ENCODE measurements at places on chromosomes 6 and 20.

DNA sequence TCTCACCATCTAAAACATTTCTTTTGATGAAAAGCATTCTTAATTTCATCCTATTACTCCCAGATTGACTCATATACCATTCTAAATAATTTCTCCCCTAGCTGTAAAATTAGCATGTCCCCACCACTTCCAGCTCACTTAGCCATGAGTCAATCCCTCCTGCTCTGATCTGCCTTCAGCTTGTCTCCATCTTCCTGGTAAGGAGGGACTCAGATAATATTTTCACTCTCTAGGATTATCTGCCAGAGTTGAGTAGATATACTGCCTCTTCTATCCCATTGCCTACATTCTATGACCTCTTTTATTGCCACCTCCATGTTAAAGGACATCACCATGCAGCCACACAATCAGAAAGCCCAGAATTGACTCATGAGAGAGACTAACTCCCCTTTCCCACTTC is 348.8 kb upstream of the POU3F2 start:
- DNase-seq, result no peak

GRCh38 chr6:126537061-126537816 is 197.3 kb downstream of the CENPW start:
- no peak for DNase-seq

DNA sequence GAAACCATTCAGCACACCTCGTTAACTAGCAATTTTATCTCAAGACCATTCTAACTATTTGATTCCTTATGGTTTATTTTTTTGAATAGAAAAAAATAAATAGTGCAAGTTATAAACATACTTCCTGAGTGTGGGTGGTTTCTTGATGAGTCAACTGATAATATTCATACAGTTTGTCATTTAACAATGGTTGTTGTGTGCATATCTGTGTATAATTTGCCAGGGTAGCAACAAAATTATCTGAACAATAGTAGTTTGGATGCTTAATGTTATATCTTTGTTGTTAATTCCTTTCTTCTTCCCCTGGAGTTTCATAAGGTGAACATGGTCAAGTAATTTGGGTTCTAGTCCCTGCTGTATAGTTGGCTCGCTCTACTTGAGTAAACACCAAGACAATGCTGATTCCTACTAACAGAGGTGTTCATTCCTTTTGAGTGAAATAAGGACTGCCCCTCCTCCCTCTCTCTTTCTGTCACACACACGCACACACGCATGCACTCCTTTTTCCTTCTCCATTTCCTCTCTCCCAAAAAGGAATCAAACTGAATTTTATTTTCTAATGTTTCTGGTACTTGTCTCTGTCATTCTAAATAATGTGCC is 938.1 kb upstream of the EPHA7 start:
- no peak for DNase-seq

DNA sequence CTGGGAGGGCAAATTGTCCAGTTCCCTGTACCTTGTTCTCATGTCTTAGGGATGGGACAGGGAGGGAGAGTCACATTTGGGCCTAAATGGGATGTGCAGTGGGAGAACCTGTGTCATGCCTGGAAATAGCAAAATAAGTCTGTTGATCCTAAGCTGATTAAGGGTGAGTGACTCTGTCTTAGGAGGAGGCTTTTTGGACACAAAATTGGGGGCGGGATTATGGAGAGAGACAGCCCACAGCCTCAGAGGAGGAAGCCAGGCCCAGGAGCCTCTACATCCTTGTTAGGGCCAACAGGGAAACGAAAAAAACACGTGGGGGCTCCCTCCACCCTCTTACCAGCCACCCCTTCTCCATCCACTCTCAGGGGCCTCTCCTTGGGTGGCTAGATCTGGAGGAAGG is 2.2 kb downstream of the KCNB1 start:
- DNase-seq, result no peak

DNA sequence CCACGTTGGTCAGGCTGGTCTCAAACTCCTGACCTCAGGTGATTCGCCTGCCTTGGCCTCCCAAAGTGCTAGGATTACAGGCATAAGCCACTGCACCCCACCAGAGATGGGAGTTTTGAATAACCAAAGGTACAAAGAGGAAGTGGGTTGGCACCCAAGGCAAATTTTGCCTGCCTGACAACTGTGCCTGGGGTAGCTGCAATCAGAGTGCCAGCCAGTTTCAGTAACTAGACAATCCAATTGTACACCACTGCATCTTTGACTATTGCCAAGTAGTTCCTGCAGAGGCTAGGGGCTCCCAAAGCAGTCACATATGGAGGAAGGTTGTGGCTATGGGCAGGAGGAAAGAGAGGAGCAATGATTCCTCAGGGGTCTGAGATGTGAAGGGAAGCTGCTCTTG is 16.6 kb downstream of the ZC3H12D start:
- DNase-seq, result no peak

DNA sequence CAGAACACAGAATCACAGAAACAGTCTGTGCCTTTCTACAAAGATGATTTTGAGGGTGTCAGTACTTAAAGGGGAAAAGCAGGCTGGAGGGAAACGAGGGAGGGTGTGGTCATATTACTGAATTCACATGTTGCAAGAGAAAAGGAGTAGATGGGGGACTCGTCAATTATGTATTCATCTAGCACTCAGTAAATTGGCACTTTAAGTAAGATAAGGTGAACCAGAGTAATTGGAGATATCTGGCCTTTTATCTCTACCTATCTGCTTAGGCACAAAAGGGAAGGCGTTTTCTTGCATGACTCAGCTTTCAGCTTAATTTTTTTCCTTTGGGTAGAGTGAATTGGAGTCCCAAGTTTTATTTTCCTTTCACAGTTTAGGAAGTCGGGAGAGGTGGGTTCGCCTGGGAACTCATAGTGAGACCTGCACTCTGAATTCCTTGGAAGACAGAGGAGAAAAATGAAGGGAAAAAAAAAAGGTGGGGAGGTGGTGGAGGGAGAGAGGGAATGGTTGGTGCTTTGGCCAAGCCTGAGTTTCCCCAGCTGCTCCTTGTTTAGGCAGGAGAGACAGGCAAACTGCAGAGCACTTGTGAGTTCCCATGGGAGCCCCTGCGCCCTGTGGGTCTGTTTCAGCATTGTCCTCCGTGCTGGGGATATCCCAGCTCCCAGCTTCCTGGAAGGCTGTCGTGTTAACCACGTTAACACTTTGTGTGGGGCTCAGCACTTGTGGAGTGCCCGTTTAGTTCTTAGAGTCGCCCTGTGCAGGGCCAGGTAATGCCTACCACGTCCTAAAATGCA is 19.7 kb upstream of the GTSF1L start:
- no peak for DNase-seq

DNA sequence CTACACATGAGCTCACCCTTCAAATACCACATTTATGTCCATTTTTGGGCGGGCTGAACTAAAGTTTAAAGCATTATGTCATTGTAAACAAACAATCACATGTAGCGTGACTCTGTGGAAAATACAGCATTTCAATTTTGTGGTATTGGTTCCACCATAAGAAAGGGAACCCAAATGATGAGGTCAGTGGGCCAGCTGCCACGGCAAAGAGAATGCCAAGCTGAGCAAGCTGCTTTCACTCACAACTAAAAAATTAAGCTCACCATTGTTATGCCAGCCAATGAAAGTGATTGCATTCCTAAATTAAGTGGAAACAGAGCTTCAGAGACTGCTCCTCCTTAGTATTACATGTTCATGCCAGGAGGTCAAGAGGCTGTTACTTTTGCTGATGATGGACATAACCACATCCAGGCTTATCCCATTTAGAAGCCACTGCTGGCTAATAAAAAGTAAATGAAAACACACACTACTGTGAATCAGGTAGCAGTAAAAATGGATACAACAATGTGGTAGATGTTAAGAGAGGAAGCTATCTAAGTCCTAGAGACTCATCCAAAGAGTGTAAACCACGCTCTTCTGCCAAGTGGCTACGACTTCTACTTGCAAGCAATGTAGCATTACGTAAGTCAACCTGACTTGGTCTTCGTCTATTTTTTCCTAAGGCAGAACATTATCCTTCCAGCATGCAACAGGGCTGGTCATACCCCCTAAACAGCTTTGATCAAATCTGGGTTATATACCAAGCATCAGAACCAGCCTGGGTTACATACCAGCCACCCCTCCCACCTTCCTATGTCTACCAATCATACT is 164.8 kb downstream of the BACH2 start:
- DNase-seq, result no peak

DNA sequence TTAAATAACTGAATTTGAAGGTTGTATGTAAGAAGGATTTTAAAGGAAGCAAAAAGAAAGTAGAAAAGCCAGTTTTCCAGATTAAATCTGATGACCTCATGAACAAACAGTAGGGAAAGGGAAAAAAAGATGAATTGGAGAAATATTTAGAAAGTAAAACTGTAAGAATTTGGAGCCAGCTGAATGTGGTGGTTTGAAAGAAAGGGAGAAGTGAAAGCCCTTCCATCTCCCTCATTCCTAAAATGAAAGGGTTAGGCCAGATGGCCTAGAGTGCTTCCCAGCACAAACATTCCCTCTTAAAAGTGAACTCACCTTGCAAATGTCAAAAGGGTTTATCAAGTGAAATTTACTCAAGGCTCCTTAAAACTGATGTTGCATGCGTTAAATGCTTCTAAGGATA is 139.3 kb upstream of the COL21A1 start:
- no peak for DNase-seq

DNA sequence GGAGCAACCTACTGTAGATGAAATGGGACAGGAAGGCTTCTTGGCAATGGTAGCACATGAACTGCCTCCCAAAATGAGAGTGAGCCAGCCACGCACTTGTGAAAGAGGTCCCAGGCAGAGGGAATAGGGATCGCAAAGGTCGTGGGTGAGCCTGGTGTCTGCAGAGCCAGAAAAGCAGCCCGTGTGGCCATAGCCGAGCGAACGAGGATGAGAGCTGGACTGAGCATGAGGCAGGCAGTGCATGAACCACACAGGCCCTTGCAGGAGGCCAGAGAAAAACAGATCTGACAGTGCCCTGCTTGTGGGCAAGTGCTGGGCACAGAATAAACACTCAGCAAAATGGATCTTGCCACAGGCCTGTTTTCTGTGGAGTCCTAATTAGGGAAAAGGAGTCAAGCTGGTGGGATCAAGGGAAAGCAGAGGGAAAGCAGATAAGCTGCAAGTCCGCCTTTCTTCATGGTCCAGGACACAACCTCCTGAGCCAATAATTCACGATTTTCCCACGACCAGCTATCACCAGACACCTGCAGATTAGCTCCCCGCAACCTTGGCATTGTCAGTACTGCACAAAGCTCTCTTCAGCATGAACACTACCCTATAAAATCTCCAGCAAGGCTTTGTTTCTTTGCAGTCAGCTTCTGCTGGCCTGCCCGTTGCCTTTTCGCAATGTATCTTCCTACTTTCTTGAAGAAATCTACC is 44.0 kb downstream of the GCNT2 start:
- DNase-seq, result no peak

- DNase-seq, result no peak
Measured at GRCh38 chr6:108895571-108895970, 47.3 kb downstream of the ARMC2 start.

DNA sequence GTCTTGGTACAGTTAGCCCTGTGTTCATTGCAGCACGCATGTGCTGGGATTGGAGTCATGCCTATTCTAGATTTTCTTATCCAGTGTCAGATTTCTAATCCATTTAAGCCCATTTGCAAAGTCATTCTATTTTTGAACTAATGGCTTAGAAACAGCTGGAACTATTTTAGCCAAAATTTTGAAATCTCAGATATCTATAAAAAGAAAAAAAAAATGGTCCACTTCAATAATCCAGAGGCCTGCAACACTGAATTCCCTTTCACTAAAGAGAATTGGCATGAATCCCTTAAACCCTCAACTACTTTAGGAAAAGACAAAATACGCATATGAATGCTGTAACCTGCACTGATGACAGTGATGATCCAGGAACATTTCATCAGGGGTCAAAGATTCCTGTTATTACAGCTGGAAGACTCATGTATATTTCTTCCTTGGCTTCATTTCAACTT is 1.5 kb downstream of the COL21A1 start:
- no peak for DNase-seq

- DNase-seq, result peak; percentile 66
Measured at GRCh38 chr6:113122060-113122459, 735.1 kb upstream of the MARCKS start.

- no peak for DNase-seq
Measured at GRCh38 chr6:136031982-136032381, 180.5 kb downstream of the PDE7B start.

DNA sequence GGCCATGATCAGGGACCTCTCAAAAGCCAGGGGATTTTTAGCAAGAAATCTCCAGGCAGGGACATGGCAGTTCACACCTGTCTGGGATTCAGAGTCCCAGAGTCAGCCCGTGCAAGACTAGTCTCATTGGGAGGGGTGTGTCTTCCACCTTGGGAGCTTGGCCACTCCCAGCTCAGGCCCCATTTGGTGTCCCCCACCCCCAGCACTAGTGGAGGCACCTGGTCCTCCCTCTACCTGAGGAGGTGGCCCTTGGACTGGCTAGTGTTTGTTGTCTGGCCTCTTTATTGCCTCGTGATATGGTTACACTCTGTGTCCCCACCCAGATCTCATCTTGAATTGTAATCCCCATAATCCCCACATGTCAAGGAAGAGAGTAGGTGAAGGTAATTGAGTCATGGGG is 140.8 kb upstream of the PHACTR3 start:
- no peak for DNase-seq

DNA sequence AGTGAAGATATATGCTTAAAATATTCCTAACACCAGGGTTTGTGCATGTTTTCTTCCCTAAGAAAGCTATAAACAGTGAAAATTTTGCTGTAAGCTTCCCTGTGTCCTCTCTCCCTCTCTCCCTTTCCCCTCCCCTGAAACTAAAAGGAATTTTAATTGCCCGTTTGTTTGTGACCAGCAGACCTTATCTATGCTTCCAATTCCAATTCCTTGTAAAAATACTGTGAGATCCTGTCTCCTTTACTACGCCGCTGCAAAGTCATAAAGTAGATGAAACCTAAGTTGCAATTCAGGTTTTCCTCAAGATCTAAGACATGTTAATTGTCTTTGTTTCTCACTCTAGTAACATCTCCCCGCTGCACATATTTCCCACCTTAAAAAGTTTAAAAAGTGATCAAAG is 82.3 kb downstream of the DNAH8 start:
- DNase-seq, result no peak

- DNase-seq, result no peak
Measured at GRCh38 chr6:13769034-13769654, 45.2 kb downstream of the MCUR1 start.

Data from epithelial cell of prostate (primary cell).